ENCODE measurements at places on chromosomes 7 and 10. TPM values are rescaled to one million over a fixed set of nuclear protein-coding genes. Genes with fewer than 3 reads are reported as not detected.

ARMH3 gene
- total RNA-seq, result 17.8 TPM

COL28A1 gene
- total RNA-seq, result 0.34 TPM

STEAP1 gene
- total RNA-seq, result 188 TPM

EPHA1 gene
- total RNA-seq, result 1.7 TPM

CALML3 gene
- total RNA-seq, result not detected

LRRC61 gene
- 48.1 TPM for total RNA-seq

FLNC gene
- total RNA-seq, result 7.8 TPM

ECD gene
- 37.4 TPM for total RNA-seq

DPYSL4 gene
- total RNA-seq, result 18.2 TPM

HKDC1 gene
- 0.79 TPM for total RNA-seq

MACROH2A2 gene
- 326 TPM for total RNA-seq

CHPF2 gene
- total RNA-seq, result 27.1 TPM

ADAM8 gene
- 1.2 TPM for total RNA-seq

TLX1 gene
- total RNA-seq, result not detected

PHF14 gene
- 79.5 TPM for total RNA-seq

CFAP70 gene
- total RNA-seq, result 0.06 TPM

VWDE gene
- total RNA-seq, result 0.11 TPM

All from A673 (cell line).